ENCODE measurements at places on chromosomes 5 and 9.

- DNase-seq: no peak
Measured at GRCh38 chr9:91477106-91477505, 53.5 kb upstream of the NFIL3 start.

- no peak for DNase-seq
Measured at GRCh38 chr5:130045334-130045733, 141.1 kb downstream of the CHSY3 start.

DNA sequence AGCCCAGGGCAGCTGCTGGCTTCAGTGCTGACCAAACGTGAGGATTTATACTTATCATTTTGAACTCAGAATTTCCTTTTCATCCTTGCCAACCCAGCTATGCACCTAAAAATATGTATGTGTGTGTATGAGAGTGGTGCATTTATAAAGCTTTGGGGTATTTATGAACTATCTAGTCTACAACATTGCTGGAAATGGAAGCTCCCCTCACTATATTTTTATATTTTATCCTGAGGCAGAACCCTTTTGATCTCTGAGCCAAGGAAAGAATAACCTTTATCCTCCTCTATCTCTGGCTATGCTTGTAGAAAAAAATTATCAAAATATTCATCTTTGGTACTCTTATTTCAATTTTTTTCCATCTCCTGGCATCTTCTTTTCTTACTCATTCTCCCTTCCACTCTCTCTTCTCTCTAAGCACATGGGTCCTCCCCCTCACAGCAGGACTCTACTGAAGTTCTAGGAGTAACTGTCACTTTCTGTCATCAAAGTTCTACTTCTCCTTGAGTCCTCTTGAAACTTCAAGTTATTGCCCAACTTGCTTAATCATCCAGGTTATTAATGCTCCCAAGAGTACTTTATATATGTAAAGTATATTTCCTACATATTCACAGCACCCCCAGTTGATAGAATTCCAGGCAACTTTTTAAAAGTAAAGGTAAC, 190.9 kb downstream of the HINT1 start:
- DNase-seq: no peak

- DNase-seq: no peak
Measured at GRCh38 chr9:120942186-120943001, 15.8 kb upstream of the TRAF1 start.

- no peak for DNase-seq
Measured at GRCh38 chr9:121348221-121348620, 21.8 kb downstream of the STOM start.

GRCh38 chr5:14913096-14913495, 41.5 kb upstream of the ANKH start:
- no peak for DNase-seq

- no peak for DNase-seq
Measured at GRCh38 chr9:136172412-136173079, 32.4 kb downstream of the LHX3 start.

- DNase-seq: no peak
Measured at GRCh38 chr9:16213781-16214515, 656.5 kb downstream of the BNC2 start.

- peak; percentile 57 for DNase-seq
Measured at GRCh38 chr5:150593593-150593992, 46.9 kb upstream of the SYNPO start.

GRCh38 chr5:125209650-125210049, 463.2 kb upstream of the ZNF608 start:
- no peak for DNase-seq

DNA sequence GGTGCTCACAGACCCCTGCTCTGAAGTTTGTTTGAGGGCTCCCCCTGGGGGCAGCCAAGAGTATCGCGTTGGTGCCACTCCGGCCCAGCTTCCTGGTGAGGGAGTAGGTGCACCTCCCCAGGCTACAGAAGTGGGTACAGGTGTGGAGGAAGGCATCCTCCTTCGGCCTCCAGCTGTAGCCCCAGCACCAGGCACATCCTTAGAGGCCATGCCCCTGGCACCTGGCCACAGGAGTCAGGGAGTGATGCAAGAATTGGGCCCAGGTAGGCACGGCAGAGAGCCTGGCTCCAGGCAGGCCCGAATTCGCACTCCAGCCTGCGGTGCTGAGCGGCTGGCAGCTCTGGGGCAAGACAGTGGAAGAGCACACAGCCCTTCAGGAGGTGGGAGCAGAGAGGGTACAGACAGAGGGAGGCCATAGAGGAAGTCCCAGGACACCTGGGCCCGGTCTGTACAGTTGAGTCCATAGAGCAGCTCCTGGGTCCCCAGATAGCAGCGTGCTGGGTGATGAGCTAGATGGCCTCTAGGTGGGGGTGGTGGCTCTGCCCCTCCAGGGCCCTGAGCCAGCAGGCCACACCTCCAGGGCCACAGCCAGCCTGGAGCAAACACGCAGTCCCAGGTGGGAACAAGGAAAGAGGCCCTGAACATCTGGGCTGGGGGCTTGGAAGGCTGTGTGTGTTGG, 2.4 kb downstream of the SAPCD2 start:
- peak; percentile 95 for DNase-seq

DNA sequence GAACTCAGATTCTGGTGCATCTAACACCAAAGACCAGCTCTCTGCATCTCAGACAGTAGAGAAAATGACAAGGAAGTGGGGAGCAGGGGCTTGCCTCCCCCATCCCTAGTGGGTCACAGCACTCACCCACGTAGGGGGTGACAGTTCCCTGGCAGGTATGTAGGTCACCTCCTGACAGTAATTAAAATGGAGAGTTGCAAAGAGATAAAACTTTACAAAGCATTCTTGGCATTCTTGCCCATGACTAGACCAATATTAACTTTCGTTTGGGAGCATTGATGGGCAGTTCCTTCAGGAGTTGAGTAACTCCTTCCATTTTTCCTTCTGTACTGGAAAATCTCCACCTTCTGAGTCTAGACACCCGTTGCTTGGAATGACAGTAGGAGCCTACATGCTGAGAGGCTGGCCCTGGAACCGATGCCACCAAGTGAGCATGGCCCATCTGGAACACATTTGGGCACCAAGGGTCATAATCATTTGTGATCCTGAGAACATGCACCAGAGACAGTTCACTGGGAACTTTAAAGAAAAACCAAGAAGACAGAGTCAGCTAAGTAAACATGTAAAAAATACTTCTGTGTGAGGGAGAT, 81.5 kb upstream of the MSX2 start:
- DNase-seq: no peak

- peak; percentile 68 for DNase-seq
Measured at GRCh38 chr5:43274435-43275114, 38.6 kb downstream of the HMGCS1 start.

DNA sequence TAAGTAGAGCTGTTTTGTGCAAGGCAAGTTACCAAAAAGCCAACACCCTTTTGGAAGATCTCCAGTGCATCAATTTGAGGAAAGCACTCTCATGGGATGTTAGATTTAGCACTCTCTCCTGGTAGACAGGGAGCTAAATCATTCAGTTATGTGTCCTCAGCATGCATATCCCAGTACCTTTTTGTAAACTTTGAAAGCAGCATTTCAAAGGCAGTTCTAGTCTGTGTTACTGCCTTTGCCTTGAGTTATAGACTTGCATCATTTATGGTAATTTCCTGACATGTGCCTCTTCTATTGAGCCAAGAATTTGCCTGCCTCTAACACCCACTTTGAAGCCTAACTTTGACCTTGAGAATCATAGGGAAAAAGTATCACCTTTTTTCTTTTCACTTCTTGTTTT, 120.6 kb downstream of the KIF4B start:
- no peak for DNase-seq

- peak; percentile 59 for DNase-seq
Measured at GRCh38 chr5:56328753-56329560, 95.8 kb upstream of the ANKRD55 start.

GRCh38 chr9:2228641-2229040, 213.5 kb downstream of the SMARCA2 start:
- no peak for DNase-seq

DNA sequence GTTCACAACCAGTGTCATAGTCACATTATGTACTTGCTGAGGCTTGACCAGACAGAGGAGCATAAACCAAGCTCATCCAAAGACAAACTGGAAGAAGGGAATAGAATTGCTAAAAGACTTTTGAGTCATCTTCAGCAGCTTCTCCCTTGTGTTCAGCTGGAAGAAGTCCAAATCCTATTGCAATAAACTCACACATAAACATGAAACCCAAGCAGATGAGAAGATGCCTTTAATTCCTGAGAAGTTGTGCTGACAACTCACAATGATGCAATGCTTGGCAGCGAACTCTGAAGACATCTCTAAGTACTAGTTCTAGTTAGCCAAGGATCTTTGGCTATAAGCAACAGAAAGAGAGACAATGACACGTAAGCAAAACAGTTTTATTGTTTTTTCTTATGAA, 642.1 kb downstream of the KCTD16 start:
- DNase-seq: no peak

DNA sequence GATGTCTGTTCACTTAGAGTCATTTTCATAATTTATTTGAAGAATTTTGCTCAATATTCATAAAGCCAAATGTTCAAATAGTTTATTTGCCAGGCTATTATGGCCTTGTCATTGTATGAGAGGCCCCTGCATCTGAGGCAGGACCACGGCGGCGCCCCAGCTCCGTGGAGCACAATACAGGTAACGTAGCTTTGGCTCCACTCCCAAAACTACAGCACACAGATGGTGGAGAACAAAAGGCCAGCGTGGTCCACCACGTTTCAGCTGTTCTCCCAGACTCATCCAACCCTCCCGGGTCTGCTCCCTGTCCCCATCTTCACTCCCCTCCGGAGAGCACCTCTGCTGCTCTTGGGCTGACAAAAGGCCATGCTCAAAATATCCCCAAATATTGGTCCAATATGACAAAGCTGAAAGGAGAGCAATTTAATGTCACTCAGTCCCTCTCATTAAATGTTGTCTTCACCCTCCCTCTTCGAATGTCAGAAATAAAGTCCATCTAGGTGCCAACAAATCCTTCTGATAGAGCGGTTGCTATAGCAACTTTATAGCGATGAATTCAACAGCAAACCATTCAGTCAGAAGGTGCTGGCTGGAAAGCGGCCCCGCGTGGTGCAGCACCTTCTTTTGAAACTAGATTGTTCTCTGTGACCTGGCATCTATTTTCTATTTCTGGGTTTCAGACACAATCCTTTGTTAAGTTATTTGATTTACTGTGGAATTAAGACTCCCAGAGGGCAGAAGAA, 504.3 kb downstream of the ARHGEF28 start:
- DNase-seq: no peak

DNA sequence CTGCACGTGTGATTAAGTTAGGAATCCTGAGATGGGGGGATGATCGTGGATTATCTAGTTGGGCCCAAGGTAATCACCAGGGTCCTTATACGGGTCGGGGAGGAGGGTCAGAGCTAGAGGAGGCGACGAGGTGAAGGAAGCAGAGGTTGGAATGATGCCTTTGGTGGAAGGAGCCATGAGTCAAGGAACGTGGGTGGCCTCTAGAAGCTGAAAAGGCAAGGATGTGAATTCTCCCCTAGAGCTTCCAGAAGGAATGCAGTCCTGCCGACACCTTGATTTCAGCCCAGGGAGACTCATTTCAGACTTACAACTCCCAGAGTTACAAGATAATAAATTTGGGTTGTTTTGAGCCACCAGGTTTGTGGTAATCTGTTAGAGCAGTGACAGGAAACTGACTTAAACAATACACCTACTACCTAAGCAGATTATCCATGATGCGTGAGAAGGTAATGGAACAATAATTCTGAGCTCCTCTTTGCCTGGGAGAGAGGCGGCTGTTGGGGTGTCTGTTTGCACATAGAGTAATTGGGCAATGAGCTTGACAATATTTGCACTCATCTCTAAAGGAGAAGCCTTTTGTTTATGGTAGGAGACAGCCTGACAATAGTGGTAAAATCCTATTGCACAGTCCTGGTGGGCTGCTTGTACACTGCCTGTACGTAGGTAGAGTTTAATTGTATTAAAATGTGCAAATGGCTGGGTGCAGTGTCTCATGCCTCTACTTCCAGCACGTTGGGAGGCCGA, 129.3 kb upstream of the IER5L start:
- no peak for DNase-seq

All from hematopoietic multipotent progenitor cell treated with erythropoietin and hydrocortisone succinate and interleukin-3 and kit ligand, for 4 days (in vitro differentiated cells).